ENCODE measurements at places on chromosomes 16 and 17.
A peak's percentile ranks its signal among the peaks of the same experiment; 100 is the strongest.

- no peak for DNase-seq
Measured at GRCh38 chr16:12152740-12153139, 176.2 kb downstream of the SNX29 start.

GRCh38 chr16:23518435-23518891, 8.2 kb upstream of the GGA2 start:
- no peak for DNase-seq

DNA sequence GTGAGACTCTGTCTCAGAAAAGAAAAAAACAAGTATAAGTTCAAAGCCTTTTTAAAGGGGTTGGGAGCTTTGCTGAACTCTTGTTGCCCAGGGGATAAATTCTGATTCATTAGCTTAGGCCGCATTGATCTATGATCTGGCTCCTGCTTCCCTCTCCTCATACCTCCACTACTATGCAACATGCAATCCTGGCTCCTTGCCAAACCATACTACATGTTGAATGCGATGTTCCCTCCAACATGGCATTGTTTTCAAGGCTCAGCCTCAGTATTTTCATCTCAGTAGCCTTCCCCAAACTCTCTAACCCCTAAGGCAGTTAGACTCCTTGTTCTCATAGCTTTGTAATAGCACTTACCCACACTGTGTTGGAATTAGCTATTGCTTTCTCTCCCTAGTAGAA, 6.2 kb downstream of the REXO5 start:
- DNase-seq = no peak

DNA sequence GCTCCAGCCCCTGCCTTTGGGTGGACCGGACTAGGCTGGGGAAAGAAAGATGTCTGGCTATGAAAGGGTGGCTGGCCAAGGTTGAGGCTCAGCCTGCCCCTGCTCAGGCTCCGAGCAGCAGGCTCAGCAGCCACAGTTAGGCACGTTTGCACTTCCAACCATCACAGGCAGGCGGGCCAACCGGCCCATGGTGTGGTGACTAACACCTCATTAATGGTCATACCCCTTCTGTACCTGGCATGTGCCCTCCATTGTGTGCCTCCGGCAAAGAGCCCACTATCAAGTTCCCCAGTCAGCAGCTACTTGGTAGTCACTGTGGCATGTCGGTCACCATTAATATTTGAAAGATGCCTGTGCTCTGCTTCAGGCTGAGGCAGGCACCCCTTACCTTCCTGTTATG, 6.7 kb downstream of the TBC1D24 start:
- DNase-seq = no peak

DNA sequence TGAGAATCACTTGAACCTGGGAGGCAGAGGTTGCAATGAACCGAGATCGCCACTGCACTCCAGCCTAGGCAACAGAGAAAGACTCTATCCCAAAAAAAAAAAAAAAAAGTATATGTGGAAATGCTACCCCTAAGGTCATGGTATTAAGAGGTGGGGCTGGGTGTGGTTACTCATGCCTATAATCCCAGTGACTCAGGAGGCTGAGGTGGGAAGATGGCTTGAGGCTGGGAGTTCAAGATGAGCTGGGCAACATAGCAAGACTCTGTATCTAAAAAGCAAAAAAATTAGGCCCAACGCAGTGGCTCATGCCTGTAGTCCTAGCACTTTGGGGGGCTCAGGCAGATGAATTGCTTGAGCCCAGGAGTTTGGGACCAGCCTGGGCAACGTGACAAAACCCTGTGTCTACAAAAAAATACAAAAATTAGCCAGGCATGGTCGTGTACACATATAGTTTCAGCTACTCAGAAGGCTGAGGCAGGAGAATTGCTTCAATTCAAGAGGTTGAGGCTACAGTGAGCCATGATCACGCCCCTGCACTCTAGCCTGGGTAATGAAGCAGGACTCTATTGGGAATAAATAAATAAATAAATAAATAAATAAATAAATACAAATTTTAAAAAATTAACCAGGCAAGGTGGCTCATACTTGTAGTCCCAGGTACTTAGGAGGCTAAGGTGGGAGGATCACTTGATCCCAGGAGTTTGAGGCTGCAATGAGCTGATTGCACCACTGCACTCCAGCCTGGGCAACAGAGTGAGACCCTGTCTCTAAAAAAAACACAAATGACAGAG, 32.3 kb upstream of the NUFIP2 start:
- DNase-seq = no peak

- DNase-seq = no peak
Measured at GRCh38 chr16:69936252-69936651, 14.9 kb upstream of the CLEC18A start.

GRCh38 chr17:45150911-45151809, 2.9 kb downstream of the HEXIM1 start:
- DNase-seq = no peak

DNA sequence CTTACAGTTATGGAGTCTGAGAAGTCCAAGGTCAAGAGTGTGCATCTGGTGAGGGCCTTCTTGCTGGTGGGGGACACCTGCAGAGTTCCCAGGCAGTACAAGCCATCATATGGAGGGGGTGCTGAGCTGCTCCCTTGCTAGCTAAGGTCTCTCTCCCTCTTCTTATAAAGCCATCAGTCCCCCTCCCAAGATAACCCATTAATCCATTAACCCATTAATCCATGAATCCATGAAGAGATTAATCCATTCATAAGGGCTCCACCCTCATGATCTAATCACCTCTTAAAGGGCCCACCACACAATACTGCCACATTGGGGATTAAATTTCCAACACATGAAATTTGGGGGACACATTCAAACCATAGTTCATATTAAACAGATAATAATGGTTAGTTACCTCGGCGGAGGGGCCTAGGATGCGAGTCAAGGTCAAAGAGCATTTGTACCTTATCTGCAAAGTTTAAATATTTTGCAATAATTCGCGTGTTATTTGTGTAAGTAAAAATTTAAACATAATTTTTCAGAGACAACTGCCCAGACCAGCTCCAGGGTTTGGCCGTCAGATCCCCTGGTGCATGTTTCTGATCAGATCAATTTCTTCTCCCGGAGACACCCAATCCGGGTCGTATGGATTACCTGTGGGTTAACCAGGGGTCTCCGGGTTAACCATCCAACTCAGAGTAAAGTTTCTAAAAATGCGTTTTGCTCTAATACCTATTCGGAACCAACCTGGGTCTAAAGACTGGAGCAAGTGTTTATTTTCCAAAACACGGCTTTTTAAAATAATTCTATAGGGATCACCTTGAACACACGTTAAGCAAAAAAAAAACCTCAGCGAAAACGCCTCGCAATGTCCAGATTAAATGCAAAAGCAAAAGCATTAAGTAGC, 740 bp upstream of the POLR3E start:
- no peak for DNase-seq

- peak; percentile 32 for DNase-seq
Measured at GRCh38 chr16:46853713-46854443, 22.9 kb upstream of the C16orf87 start.

DNA sequence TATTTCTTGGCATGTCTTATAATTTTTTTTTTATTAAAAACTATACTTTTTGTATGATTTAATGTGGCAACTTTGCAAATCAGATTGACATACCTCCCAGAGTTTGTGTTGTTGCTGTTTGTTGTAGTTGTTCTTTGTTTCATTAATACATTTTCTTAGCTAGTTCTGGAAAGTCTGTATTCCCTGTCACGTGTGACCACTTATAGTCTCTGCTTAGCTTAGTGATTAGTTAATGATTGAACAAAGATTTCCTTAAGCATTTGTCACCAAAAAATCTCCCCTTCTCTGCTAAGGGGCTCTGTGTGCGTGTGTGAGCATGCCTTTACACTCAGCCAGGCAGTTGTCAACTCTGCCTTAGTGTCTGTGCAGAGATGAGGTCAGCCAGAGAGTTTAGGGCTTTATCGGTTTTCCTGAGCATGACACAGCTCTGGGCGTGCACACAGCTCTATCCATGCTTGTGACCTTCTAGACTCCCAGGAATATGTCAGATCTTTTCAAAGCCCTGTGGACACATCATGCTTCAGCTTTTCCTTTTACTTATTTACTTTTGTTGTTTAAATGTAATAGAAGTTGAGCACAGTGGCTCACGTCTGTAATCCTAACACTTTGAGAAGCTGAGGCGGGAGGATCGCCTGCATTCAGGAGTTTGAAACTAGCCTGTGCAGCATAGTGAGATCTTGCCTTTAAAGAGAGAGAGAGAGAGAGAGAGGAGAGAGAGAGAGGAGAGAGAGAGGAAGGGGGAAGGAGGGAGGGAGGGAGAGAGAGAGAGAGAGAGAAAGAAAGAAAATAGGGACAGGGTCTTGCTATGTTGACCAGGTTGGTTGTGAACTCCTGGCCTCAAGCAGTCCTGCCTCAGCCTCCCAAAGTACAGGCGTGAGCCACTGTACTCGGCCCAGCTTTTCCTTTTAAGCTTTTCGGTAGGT, 21.9 kb downstream of the DNAI2 start:
- peak; percentile 31 for DNase-seq

DNA sequence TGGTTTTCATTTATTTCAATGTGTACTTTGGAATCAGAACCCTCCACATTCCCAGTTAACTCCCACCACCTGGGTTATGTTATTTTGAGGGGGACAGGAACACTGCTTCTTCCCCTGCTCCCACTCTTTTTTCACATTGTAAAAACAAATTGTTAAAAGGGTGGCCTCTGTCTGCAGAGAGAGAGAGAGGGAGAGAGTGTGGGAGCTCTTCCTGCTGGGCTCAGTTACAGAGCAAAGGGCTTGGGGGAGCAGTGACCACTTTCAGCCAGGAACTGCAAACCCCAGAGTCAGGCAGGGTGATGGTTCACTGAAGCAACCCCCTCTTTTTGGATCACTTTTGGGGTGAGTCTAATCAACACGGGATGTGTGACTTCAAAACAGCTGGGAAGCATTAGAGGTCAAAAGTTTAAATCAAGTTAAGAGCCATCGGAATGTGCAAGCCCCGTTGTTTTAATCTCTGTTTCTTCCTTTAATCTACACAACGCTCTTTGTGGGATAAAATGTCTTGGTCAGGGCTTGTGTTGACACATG, 577.0 kb upstream of the CDH11 start:
- peak; percentile 64 for DNase-seq

DNA sequence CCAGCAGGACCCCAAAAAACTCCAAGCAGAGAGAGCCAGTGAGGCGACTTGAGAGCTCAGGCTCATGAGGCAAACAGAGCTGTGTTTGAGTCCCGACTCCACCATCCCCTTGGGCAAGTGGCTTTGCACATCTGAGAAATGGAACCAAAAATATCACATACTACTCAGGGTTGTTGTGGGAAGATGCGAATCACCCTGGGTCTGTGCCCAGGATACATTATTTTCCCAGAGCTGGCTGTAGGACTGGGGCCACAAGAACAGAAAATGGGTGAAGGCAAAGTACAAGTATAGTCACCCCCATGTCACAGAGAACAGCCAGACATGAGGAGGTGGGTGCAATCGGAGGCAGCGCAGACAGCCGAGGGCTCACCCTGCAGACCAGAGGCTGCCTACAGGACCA, 127.3 kb downstream of the GAS7 start:
- no peak for DNase-seq

- DNase-seq = peak; percentile 83
Measured at GRCh38 chr16:56911771-56912571, 20.0 kb upstream of the HERPUD1 start.

DNA sequence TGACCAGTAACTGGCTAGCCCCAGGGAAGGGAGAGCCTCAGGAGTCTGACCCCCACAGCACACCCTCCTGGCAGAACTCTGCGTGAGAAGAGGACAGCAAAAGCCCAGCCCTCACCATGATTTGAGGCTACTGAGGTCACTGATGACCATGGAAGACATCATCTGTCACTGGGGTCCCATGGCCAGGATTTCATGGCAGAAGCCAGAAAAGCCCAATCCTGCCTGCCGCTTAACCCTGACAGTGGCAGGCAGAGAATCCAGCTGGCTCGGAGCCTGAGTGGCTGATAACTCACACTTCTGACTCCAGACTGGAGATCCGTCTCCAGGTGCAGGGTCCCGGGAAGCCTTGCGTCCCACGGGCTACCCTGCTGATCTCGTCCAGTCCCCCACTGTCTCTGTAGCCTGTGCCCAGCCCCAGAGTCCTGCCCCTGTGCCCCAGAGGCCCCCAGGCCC, 17.5 kb downstream of the GRIN2C start:
- no peak for DNase-seq

DNA sequence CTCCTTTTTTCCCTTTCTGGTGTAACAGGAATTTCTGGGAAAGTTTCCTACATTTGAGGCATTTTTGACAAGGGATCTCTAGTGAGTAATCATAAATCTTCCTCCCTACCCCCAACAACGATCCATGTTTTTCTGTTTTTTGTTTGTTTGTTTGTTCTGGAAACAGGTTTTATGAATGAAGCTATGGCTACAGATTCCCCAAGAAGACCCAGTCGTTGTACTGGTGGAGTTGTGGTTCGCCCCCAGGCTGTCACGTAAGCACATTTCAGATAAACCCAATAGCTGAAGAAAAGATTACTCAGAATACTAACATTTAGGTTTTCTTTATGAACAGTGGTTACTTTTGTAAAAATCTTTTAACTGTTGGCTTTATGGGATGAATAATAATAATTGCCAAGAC, 1.6 kb downstream of the BCAS3 start:
- DNase-seq = no peak

GRCh38 chr17:38864636-38865398, 5.0 kb upstream of the LASP1 start:
- no peak for DNase-seq

- no peak for DNase-seq
Measured at GRCh38 chr16:74748616-74749026, 26.0 kb downstream of the FA2H start.

DNA sequence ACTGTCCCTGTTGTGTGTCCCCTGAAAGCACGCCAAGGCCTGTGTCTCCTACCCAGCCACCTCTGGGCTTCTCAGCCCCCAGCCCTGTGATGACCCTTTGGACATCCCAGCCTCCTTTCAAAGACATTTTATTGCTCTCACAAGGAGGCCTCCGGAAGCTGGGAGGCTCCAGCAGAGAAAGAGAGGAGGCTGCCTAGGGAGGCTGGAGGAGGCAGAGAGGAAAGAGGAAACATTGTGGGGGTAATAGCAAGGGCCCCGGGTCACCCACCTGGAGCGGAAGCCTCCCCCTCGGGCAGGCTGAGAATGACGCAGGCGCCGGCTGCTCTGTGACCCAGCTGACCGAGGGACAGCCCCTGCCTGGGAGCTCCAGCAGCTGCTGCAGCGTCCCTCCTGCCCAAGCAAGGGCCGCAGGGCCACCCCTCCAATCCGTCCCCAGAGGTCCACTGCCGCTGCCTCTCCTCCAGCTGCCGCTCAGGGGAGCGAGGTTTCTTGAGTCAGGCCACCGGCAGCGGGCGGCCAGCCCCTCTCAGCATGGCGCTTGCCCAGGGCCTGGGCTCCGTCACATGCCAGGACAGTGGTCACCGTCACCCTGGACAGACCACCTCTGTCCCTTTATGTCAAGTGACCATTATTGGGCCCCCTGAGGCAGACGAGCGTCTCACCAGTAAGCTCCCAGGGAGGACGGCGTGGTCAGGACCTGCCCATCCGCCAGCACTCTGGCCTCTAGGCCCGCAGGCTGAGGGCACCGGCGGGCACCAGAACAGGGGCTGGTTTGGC, 29.3 kb downstream of the ACTG1 start:
- DNase-seq = no peak

Measured in astrocyte (in vitro differentiated cells and primary cell).